ENCODE measurements at places on chromosomes 13 and 19.

DNA sequence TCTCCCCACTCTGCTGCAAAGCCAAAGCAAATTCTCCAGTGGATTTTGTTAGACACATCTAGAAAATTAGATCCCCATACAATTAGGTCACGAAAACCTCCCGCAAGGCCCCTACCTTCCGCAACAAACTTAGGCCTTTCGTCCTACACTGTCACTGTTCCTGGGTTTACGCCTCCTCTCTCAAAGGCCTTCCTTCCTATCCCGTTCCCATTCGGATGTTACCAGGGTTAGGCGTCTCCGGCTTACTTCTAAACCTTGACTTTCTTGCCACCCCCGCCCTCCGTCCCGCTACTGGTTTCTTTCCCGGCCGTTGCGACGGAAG, 754 bp downstream of the RNF6 start:
- no peak for DNase-seq

DNA sequence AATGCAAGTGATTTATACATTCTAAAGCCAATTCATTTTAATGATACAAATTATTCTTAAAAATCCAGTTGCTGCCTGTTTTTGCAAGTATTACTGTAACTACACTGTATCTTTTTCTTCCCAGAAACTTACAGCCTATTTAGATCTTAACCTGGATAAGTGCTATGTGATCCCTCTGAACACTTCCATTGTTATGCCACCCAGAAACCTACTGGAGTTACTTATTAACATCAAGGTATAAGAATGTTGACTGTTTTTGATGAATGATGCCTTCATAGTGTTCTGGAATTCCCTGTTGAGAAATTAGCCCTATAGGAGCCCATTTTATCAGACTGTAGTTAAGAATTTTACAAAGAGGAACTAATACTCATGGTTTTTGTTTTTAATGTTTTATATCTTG, 25.0 kb downstream of the ITM2B start:
- DNase-seq, result no peak

DNA sequence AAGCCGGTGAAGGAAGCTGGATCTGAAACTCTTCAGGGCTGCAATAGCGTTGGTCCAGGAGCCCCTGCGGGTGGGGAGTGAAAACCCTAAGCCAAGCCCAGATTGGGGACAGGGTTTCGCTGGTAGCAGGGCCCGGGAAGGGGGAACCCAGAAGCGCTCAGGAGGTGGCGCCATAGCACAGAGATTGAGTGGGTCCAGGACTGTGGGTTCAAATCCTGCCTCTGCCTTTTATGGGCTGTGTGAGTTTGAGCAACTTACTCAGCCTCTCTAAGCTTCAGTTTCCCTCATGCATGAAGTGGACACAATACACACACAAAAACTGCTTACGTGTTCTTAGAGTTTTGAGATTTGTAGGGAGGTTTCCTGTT, 8.3 kb upstream of the SYCN start:
- DNase-seq, result peak; percentile 14

DNA sequence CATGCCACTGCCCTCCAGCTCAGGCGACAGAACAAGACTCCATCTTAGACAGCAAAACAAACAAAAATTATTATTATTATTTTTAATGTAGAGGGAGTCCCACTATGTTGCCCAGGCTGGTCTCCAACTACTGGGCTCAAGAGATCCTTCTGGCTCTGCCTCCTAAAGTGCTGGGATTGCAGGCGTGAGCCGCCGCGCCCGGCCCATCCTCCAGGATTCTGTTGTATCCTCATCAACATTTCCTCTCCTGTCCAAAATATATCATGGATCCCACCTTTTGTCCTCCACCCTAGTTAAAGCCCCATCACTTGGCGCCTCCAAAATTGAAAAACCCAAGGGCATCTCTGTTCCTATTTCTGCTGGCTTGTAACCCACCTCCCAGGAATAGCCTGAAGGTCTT, 1.2 kb downstream of the ZNF784 start:
- DNase-seq, result no peak

GRCh38 chr19:9620842-9621155, 233 bp downstream of the ZNF561 start:
- no peak for DNase-seq

DNA sequence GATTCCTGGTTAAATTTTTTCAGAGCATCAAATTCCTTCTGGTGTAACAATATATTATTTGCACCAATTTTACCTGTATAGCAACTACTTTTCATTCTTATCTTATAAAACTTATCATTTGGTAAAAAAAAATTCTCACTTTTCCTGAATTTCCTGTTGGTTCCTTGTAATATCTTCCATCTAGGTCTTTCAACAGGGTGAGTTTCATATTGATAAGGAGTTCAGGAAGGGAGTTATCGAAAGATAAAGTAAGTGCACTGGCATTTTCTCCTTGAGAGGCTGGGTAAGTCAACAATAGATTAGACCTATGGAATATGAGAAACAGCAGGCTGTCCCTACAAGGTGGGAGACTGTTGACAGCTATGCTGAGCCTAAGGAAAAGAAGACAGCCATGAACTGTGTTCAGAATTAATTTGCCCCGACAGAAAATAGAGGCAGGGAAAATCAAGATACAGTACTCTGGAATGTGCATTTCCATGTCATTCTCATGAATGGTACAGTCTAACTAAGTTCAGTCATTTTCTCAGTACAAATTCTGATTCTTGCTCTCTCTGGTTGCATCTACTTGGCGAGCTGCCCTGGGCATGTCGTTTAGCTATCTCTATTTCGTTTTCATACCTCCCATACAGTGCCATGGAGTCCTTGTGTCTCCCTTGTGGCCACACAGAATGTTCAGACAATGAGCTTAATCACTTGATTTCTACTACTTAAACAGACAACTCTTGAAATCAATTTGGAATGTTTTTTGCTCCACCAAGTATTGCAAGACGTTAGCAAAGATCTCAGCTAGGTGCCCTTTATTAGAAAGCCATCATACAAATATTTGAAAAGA, 9.9 kb downstream of the IGFL1 start:
- no peak for DNase-seq

- peak; percentile 26 for DNase-seq
These were observed 1.7 kb downstream of the TSC22D1 start for GRCh38 chr13:44574466-44574855.

DNA sequence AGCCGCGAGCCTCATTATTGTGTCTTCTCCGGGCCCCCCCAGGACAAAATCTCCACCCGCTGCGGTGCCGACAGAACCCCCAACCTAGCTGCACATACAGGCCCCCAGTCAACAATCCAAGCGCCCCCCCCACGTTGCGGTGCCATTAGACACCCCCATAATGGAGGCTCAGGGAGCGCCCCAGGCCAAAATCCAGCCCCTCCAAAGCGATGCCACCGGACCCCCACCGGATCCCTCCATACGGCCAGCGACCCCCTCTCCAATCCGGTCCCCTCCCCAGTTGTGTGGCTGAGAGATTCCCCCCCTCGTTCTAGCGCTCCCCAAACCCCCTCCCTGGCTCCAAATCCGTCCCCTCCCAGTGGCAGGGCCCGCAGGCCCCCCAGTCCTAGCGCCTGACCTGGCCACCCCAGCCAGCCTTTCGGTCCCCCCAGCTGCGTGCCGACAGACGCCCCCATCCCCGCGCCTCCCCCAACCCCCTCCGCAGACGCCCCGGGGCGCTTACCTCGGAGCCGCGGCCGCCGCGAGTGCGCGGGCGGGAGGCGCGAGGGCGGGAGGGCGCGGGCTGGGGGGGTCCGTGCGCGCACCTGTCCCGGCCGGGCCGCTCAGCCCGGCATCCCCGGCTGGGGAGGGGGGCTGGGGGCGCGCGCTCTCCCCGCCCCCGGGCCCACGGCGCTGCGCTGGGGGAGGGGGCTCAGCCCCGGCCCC, 21.6 kb upstream of the SEMA6B start:
- no peak for DNase-seq

DNA sequence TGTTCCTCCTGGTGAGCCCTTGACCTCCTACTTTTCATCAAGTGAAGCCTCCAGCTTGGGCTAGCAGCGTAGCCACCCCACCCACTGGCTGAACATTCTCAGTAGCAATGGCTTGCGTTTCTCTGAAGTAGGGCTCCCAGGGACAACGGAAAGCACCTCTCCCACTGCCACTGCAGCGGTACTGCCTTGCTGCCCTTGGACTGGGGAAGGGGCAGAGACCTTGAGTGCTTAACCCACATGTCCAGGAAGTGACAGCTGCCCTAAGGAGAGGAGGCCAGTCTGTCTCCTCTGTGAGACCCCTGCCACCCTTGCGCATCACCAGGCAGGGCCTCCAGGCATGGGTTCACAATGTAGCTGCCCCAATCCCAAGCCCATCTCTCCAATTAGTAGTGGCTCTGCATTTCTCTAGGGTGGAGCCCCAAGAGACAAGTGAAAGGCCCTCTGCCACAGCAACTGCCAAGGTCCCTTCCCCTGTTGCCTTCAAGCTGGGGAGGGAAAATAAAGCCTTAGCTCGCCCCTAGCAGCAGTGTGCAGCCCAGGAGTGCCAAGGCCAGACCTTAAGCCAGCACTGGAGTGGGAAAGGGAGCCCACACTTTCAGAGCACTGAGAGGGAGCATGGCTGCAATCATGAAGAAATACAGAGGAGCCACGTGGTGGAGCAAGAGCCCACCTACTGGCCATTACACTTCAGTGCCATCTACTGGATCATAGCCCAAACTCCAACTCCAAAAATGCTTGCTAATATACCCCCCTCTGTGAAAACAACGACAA, 175.9 kb upstream of the TRPC4 start:
- peak; percentile 79 for DNase-seq

- no peak for DNase-seq
These were observed 96.3 kb downstream of the DACH1 start for GRCh38 chr13:71770710-71771109.

- DNase-seq, result peak; percentile 89
These were observed 28.2 kb downstream of the GAS6 start for GRCh38 chr13:113835461-113836270.

DNA sequence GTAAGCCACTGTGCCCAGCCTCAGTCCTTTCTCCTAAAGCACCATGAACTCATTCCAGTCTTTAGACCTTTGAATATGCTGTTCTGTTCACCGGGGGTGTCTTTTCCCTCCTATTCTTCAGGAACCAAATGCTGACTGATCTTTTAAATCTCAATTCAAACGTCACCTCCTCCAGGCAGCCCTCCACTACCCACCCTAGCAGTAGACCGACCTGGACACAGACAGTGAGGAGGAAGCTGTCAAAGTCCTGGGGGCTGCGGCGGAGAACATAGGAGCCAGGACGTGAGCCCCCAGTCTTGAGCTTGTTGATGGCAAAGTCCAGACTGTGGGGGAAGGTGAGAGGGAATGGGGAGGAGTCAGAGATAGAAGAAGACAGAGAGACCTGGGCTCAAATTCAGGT, 7.8 kb downstream of the JAK3 start:
- DNase-seq, result no peak

DNA sequence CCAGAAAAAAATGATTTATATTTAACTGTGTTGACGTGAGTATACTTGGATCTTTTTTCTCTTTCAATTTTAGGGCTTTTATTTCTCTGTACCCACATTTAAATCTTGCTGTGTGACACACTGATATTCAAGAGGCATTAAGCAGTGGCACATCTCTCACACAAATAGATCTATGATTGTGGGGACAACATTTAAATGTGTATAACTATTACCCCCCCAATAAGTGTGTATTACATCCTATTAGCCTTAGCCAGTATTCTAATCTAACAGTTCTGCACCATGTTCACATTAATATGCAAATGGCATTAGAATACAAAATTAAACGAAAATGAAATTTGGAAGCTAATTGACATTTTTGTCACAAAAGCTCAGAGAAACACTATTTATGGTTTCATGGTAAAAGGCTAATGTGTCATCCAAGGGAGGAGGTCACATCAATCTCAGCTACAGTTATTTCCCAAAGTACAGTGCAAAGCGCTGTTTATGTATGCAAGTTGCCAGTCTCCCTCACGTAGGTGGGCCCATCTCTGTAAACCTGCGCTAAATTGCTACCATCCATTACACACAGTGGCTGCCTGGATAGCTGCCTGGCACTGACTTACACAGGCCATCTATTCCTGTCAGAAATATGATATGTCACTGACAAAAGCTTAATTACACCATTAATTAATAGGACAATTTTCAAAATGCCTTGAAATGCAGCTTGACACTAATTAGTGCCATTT, 984.7 kb upstream of the PCDH9 start:
- DNase-seq, result no peak

DNA sequence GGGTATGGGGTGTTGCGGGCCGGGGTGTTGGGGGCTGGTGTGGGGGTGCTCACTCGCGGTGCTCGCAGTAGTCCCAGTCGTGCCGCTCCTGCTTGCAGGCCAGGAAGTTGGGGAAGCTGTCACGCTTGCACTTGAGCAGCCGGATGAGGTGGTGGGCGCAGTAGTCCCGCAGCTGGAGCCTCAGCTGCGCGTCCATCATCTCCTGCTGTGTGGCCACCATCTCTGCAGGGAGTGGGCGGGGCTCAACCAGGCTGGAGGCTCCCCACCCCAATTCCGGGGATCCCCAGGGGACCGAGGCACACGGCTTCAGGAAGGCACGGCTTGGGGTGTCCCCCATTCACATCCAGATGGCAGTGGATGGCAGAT, 5.2 kb downstream of the NDUFB7 start:
- no peak for DNase-seq

- peak; percentile 38 for DNase-seq
These were observed 4.6 kb upstream of the CDC16 start for GRCh38 chr13:114230117-114230516.

GRCh38 chr19:46383171-46383815, 30.1 kb downstream of the CCDC8 start:
- no peak for DNase-seq

DNA sequence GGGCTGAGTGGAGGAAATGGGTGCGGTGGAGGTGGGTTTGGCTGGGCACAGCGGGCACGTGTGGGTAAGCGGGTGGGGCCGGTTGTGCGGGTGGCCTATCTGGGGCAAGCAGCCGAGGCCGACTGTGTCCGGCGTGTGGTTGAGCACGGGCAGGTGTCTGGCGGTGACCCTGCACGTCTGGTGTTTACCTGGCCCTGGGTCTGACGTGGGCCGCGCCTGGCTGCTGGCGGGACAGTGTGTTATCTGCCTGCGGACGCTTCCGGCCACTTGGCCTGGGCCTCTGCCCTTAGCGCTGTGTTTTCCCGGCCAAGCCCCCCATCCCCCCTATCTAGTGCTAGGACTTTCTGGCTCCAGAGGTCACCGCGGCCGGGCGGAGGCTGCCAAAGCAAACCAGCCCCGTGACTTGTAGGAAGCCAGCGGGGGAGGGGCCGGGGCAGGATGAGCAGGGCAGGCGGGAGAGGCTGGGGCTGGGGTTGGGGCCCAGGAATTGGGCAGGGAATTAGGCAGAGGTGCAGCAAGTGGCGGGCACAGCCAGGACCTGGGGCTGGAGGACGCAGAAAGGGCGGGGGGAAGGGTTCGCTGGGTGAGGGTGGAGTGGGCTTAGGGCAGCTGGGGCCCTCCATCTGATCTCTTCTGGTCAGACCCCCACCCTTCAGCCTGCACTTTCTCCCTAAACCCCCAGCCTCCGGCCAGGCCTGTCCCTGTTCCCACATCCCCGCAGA, 534 bp upstream of the HPN start:
- DNase-seq, result peak; percentile 40

GRCh38 chr13:45047394-45048310, 58.3 kb downstream of the GPALPP1 start:
- DNase-seq, result peak; percentile 89

Data from choroid plexus epithelial cell (primary cell).